ENCODE measurements at places on chromosomes 3 and 15.

- no peak for DNase-seq
Measured at GRCh38 chr3:23913873-23914743, 2.7 kb downstream of the NKIRAS1 start.

- no peak for DNase-seq
Measured at GRCh38 chr3:123411340-123412040, 37.4 kb downstream of the ADCY5 start.

DNA sequence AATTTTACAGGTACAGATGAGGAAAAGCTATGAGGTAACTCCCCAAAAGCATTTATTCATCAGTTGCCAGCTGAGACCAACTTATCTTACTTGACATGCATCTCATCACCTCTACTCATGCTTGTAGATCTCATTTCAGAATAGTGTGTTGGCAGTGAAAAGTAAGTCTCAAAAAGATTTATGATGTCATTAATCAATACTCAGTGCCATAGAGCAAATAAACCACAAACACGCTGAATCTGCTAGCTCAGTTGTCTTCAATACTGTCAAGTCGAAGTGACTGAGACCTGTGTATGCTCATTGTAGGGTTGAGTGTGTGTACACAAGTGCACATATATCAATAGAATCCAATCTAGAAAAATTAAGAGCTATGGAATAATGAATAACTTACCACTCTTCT lies 413.5 kb downstream of the CNTN3 start:
- no peak for DNase-seq

DNA sequence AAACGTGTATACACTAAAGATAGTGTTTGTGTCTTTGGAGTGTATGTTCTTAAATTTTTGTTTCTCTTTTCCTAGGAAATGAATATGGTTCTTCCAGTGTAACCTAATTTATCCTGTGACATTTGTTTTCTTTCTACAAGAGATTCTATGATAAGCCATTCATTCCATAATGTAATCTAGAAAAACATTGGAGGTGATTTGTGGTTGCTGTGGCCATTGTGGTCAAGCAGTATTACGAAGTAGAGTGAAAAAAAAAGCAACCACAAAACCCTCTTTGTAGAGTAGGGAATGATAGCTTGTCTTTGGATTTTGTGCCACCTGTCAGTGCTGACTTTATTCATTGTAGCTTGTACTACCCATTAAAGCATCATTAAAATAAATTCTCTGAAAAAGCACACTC lies 1209.6 kb downstream of the ZPLD1 start:
- DNase-seq: no peak

GRCh38 chr3:94162700-94163099 lies 99.8 kb downstream of the NSUN3 start:
- DNase-seq: no peak

DNA sequence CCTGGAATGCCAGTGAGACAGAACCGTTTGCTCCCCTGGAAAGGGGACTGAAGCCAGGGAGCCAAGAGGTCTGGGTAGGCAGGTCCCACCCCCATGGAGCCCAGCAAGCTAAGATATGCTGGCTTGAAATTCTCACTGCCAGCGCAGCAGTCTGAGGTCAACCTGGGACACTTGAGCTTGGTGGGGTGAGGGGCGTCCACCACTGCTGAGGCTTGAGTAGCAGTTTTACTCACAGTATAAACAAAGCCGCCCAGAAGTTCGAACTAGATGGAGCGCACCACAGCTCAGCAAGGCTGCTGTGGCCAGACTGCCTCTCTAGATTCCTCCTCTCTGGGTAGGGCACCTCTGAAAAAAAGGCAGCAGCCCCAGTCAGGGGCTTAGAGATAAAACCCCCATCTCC lies 33.6 kb downstream of the CEP70 start:
- DNase-seq: no peak

DNA sequence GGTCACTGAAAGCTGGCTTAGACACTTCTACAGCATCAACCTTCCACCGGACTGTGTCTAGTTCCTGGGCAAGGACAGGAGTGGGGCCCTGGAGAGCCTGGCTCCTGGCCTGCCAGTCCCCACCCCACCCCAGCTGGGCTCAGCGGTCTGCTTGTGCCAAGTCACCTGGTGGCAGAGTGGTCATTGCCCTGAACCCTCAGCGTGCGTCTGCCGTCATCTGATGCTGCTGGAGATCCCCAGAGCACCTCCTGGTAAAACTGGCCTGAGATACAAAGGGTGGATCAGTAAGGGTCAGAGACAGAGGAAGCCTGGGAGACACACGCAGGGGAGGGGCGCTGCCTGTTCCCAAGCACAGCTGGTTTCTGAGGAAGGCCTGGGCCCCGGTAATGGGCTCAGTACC lies 16.7 kb downstream of the ITIH4 start:
- DNase-seq: no peak

DNA sequence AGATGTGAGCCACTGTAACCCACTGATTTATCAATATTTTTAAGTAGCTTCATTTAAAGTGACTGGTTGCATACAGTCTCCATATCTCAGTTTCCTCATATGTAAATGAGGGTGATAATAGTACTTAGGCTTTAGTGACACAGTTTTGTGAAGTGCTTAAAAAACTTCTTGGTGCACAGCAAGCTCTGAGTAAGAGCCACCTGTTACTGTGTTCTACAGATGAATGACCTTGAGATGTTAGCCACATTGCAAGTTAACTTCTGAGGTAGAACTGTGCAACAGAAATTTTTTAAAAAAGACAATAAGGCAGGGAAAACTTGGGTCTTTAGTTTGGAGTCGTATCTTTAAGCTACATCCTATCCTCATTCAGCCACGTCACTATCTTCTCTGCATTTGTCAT lies 43.1 kb downstream of the PCCB start:
- DNase-seq: no peak

GRCh38 chr3:61778095-61778494 lies 216.7 kb downstream of the PTPRG start:
- DNase-seq: no peak

DNA sequence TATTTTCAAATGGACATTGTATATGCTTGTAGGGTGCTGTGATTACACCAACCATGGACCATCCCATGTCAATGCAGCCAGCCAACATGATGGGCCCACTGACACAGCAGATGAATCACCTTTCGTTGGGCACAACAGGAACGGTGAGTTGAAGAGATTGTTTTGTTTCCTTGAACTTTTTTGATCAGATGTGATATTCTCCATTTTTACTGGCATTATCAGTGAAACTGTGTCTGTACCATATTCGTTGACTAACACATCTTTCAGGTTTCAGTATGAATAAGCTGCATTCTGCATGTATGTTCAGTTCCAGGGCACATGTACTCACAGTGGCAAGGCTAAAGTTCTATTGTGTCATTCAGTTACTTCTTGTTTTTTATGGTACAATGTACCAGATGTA lies 655.2 kb downstream of the RBMS3 start:
- no peak for DNase-seq

DNA sequence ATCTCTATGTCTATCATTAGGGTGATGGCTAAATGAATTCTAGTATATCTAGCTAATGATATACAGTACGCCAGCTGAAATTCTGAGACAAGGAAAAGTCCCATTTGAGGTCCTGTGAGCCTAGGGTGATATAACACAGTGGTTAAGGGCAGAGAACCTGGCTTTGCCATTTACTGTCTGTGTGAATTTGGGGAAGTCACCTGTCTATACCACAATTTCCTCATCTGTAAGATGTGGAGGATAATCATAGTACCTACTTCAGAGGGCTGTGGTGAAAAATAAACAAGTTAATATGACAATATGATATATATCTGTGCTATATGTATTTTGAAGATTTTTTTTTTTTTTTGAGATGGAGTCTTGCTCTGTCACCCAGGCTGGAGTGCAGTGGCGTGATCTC lies 9.8 kb upstream of the ANKDD1A start:
- DNase-seq: no peak

DNA sequence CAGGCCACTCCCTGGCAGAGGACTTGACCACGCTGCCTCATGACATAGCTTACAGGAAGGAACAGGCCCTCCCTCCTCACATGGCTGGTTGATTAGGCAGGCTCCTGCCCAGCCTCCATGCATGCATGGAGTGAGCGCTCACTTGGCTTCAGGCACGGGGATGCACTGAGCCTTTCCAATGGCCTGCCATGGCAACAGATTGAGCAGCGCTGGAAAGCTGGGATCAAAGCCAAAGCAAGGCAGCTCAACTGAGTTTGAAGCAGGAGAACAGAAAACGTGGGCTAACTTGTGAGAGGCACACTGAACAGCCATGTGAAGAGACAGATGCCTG lies 5.9 kb upstream of the GRAMD2A start:
- DNase-seq: no peak

GRCh38 chr3:190870127-190870526 lies 7.6 kb upstream of the GMNC start:
- no peak for DNase-seq

GRCh38 chr3:124759666-124760401 lies 29.6 kb downstream of the UMPS start:
- no peak for DNase-seq

DNA sequence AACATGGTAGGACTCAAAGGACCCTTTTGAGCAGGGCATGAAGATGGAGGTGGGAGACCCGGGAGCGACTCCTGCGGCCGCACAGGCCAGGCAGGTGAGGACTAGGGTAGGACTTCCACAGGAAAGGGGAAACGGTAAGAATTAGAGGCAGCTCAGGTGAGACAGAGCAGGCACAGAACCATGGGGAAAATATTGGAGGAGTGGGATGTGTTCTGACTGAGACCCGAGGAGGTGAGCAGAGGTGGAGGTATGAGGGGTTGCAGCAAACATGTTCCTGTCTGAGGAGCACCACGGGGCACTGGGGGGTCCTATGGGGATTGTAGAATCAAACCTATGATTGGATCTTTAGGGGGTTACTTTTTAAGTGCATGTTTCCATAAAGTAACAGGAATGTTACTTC lies 1.4 kb upstream of the ISG20 start:
- no peak for DNase-seq

GRCh38 chr15:51103330-51103729 lies 8.6 kb upstream of the TNFAIP8L3 start:
- no peak for DNase-seq

GRCh38 chr3:111072031-111072921 lies 660 bp downstream of the NECTIN3 start:
- no peak for DNase-seq

DNA sequence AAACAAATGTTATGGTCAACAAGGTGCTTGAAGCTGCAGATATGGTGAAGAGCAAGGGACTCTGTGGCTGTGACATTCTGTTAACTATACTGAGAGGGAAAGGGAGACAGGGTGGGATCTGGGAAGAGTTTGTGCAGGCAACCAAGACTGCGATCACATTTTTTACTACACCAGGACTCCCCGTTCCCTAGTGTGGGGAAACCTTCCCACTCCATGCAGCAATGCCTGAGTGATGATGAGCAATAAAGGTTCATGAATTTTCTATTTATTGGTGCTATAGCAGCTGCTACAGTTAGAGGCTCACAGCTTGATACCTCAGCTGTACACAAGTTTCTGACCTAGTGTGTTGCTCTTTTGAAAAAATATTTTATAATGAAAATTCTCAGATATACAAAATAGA lies 160.9 kb upstream of the SGO1 start:
- DNase-seq: no peak

- no peak for DNase-seq
Measured at GRCh38 chr3:106326941-106327695, 458.3 kb upstream of the CBLB start.

DNA sequence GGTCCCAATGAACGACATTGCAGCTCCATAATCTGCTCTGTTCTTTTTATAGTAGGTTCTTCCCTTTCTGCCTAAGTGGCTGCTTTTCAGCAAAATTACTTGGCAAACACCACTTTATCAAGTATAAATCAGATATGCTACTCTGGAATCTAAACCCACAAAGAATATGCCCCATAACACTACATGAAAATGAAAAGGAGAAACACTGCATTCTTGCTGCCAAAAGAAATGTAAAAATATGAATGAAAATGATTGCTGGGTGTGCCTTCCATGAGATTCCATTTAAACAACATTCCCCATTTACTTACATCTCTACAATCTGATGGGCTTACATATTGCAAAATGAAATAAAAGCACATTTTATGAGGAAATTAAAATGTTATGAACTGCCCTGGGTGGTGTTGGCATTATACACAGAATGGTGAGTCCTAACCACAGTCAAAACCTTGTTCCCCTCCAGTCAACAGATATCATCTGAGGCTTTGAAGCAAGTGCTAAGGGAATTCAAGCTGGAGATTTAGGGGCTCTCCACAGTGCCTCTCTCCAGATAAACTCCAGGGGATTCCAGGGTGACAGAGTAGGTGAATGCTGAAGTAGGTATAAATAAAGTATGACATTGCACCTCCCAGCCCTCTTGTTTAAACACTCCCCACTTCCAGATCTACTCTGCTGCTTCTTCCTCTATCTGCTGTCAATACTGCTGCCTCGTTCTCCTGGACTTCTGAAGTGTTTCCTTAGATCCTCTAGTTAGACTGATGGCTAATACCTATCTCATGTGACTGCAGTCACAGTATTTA lies 136.5 kb downstream of the RORA start:
- no peak for DNase-seq

DNA sequence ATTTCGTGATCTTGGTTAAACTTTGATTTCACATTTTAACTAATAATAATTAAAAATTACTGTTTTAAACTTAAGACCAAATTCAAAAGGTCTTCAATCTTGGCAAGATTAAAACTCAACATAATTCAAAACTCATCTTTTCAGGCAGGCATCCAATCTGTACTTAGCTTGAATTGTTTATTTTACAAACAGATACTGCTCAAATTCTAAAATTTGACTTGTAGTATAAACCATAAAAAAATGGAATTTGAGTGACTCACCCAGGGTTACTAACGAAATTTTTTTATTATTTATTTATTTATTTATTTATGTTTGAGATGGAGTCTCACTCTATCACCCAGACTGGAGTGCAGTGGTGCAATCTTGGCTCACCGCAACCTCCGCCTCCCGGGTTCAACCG lies 64.4 kb downstream of the GAP43 start:
- no peak for DNase-seq

- no peak for DNase-seq
Measured at GRCh38 chr3:37999836-38000235, 9.2 kb downstream of the VILL start.

GRCh38 chr3:47250309-47251060 lies 32.1 kb downstream of the KIF9 start:
- DNase-seq: no peak

DNA sequence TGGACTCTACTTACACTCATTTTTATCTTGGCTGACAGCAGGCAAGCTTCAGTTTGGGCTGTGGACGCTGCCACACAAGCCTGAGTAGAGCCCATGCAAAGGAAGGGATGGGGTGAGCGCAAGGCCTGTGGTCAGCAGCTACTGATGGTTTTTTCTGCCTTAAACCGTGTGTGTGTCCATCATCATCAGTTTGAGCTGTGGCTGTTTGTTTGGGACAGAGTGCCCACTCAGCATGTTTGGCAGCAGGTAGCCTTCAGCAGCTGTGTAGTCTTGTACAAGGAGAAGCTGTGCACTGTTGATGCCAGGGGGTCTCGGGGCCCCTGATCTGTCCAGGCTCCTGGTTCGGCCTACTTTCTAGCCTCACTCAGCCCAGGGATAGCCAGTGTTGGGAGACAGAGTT lies 3.5 kb downstream of the RBM15B start:
- no peak for DNase-seq
